ENCODE measurements at places on chromosomes 4 and X.

DNA sequence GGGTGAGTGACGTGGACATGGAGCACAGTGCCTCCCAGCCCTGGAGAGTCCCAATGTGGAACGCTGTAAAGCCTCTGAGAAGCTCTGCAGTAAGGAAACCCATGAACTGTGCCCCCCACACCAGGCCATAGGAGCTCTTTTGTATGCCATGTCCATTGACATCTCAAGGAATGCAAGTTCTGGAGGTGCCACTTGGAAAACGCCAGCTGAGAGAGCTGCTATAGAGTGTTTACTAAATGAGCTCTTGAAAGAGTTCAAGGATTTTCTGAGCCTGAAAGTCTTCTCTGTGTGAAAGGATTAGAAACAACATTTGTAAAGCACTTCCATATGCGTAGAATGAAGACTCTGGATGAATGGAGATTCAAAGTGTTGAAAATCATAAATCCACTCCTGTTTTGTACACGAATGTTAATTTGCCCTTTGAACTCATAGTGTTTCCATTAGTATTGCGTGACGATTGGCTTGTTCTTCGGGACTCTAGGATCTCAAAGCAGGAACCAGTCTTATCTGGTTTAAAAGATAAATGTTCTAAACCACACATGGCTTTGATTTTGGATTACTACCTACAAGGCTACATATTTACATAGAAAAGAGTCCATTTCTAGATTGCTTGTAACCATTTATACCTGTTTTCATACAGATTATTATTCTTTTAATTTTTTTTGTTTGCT, 41.8 kb upstream of the STOX2 start:
- DNase-seq = no peak

GRCh38 chrX:107676559-107677378, 48.5 kb downstream of the PRPS1 start:
- peak; percentile 61 for DNase-seq

- DNase-seq = peak; percentile 59
Observed at GRCh38 chrX:150692831-150693724, at the start of gene MTMR1. TSS of gene MTMR1 (plus strand) at chrX:150693396. CDS start at chrX:150693531, 135 bp downstream.

GRCh38 chrX:24124244-24124799, 25.2 kb upstream of the ZFX start:
- no peak for DNase-seq

DNA sequence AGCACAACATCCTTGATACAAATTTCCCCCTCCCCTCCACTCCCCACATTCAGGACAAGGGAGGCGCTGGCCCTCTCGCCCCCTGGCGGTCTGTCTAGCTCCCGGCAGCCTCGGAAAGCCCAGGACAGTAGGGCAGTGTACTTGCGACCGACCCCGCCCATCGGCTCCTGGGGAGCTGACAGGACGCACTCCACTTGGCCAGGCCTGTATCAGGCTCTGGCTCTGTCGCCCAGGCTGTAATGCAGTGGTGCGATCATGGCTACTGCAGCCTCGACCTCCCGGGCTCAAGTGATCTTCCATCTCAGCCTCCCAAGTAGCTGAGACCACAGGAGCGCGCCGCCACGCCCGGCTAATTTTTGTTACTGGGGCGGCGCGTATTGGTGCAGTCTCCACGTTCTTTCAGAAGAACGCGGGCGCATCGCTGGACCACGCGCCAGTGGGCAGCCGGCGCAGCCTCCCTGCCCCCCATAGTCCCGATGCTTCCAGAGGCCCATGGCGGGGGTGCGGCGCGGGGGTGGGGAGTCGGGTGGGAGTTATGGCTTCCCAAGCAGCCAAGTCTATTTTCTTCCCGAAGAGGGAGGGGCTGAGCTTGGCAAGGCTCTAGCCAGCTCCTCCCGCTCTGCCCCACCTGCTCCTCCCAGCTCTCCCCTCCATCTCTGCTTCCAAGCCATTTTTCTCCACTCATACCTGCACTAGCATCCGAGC, 7.8 kb upstream of the AKAP14 start:
- DNase-seq = peak; percentile 73

DNA sequence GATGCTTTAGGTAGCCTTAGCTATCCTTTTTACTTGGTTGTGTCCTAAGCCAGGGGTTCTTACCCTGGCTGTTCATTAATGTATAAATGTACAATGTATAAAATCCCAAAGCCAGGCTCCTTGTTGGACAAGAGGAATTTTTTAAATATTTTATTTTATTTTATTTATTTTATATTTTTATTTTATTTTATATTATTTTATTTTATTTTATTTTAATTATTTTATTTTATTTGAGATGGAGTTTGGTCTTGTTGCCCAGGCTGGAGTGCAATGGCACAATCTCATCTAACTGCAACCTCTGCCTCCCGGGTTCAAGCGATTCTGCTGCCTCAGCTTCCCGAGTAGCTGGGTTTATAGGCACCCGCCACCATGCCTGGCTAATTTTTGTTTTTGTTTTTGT, 8.1 kb upstream of the SLC2A9 start:
- no peak for DNase-seq

DNA sequence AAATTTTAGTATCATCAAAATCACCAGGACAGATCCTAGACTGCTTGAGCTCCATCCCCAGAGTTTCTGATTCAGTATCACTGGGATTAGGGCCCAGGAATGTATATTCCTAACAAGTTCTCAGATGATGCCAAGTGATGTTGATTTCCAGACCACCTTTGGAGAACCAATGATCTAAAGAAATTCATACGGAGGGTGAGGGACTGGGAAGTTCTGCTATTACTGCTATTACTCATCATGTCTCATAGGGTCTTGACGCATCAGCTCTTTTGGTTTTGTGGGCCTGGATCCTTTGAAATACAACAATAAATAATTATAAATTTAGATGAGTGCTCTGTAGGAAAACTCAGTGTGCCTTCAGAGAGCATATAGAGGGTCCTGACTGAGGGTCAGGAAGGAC, 59.8 kb upstream of the LGI2 start:
- no peak for DNase-seq

DNA sequence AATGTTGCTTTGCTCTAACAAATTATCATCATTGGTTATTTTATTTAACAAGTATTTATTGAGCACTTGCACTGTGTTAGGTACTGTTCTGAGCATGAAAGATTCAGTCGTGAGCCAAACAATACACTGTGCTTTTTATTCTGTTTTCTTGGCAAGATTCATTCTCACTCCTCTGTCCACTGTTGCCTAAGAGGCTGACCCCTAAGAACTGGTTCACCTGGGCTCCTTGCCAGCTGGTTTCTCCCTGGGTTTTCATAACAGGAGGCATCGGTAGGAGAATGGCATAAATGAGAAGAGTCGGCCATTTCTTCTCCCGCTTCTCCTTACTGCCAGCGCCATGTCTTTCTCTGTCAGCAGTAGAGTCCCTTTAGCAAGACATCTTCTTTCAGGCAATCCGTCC, 243.7 kb upstream of the DIAPH2 start:
- DNase-seq = no peak

DNA sequence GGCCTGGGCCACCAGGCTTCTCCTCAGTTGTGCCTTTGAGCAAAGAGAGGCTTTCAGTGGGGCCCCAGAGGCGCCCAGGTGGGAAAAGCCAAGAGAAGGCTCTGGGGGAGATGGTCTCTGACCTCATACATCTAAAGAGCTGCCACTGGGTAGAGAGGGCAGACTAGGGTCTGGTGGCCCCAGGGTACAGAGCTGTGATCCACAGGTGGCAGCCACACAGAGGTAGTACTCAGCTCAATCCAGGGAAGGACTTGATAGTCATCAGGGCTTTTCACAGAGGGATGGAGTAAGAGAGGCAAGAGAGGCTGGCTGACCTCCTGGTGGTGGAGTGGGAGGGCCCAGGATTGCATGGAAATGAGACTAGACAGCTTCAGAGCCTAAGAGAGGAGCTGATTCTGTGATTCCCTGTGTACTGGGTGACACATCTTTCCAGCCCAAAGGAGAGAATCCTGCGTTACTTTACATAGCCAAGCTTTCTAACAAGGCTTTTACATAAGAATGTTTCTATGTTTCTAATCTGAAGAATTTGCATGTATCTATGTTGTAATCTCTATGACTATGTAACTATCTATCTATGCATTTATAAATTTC, 53.2 kb upstream of the PJA1 start:
- no peak for DNase-seq

- no peak for DNase-seq
Observed at GRCh38 chrX:6729626-6730025, 194.7 kb upstream of the VCX3A start.

DNA sequence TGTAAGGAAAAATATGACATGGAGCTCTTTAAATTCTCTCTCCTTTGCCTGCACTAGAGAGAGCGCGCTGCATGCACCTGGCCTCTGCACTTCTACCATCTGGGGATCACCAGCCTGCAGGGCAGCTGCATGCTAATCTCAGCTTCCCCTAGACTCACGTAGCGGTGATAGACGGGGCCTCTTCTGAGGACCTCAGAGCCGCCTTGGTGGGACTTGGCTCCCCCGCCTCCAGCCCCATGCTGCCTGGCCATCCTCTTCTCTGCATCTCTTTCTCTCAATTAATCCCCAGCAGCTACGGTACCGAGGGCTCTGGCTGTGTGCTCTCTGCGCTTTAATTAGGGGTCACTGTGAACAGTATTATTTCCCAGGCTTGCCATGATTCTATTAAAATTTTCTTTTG, 52.8 kb upstream of the PSAPL1 start:
- DNase-seq = no peak

DNA sequence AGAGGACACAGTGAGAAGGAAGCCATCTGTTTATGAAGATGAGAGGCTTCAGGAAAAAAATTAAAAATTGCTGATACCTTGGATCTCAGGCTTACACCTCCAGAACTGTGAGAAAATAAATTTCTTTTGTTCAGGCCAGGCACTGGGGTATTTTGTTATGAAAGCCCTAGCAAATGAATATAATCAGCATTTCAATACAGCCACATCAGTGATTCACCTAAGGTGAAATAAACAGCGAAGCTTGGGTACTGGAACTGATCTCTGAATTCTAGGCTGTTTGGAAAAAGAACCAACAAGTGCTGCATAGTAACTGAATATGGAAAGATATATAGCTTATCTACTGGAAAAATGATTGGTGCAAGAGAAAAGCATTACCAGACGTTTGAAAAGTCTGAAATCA, 88.5 kb downstream of the PDS5A start:
- no peak for DNase-seq

- no peak for DNase-seq
Observed at GRCh38 chrX:81537723-81538122, 335.8 kb downstream of the SH3BGRL start.

DNA sequence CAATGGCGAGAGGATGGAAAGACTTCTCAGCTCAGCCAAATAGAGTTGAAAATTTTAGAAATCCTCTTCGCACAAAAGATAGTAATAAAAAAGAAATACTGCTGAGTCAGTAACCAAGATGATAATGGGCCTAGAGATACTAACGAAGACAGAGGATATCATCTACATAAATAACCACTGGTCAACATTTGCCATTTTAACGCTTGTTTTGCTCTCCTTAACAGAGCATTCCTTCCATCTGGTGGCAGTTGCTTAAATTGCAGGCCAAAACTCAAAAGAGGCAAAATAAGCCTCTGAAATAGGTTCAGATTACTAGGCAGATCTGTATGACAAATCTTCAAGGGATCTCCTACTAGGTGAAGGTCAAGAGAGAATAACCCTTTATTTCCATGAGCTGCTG, 51.7 kb upstream of the MCF2 start:
- DNase-seq = no peak

- DNase-seq = no peak
Observed at GRCh38 chr4:163808011-163808410, 313.5 kb downstream of the TMA16 start.

DNA sequence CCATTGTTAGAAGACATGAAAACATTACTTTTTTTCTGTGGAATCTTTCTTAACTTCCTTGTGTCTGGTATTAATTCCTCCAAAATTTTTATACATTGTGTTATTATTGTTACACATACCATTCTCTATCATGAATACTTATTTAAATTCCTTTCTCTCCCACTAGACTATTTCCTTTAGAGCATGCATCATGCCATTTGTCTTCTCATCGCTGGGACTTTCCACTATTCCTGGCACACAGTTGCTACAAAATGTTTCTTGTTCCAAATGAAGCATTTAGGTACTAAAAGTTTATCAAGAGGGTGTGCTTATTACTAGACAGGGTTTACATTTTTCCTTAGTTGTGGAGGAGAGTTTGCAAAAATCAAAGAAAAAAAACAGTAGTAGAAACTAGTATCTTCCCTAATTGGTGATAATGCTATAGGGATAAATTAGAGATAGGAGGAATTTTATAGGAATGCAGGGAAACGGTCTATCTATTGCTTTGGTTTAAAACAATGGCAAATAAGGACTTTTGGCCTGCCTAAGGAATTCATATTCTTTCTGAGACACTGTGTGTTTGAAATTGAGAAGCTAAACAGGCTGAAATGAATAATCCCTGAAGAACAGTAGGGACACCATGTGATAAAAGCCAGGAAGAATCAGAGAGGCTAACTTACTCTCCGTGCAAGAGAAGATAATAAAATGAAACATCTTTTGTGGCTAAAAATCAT, 187.5 kb upstream of the TBC1D9 start:
- no peak for DNase-seq

DNA sequence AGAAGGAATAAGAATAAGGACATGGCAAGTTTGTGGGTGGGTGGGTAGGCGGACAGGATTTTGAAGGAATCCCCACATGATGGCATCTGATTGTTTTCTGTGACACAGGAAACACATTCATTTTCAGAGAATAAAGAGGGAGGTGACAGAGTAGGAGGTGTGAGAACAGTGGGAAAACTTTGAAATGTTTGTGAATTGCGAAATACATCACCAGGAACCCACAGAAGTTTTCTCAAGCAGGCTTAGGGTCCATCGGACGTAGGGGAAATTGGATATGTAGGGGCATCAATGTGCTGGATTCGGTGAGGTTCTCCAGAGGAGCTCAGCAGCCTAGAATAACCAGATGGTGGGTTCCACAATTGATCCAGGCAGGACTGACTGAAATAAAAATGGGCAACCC, 171.6 kb downstream of the GLRA2 start:
- no peak for DNase-seq

- DNase-seq = no peak
Observed at GRCh38 chr4:127788517-127788916, 6.4 kb downstream of the HSPA4L start.

DNA sequence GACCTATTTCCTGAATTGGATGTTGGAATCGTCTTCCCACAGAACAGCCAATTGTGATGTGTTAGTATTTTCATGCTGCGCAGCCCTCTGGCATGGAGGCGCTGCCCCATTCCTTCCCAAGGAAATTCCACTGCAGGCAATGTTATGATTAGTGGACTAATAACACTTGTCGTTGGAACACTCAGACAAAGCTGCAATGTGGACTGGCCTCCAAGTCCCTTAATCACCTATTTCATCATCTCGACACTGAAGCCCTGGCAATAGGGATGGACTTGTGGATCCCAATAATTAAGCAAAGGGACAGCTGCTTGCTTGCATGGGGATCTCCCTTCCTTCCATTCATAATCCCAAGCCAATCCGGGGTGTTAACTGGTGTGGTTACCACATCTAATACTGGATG, 78.8 kb upstream of the PLAC1 start:
- no peak for DNase-seq

GRCh38 chrX:107763647-107764046, 11.9 kb downstream of the TSC22D3 start:
- no peak for DNase-seq

DNA sequence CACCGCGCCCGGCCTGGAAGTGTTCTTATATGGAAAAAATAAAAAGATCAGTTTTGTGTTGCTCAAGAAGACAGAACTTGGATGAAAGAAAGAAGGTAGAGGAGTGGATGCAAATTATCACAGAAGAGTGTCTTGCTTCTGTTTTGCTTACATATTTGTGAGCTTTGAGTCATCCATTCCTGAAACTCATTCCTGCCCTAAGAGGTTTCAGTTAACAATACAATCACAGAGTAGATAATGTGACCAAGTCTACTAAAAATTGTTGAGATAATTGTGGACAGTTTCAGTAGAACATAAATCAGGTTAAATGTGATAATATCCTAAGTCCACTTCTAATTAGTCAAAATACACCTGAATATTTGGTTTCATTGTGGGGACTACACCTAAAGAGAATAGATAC, 26.4 kb upstream of the LRCH2 start:
- no peak for DNase-seq

Data from stimulated activated CD8-positive, alpha-beta memory T cell treated with anti-CD3 and anti-CD28 coated beads, Interleukin-4, amount 100 ng/mL, for 48 hours (primary cell).